ENCODE measurements at places on chromosomes 12 and 14.

DNA sequence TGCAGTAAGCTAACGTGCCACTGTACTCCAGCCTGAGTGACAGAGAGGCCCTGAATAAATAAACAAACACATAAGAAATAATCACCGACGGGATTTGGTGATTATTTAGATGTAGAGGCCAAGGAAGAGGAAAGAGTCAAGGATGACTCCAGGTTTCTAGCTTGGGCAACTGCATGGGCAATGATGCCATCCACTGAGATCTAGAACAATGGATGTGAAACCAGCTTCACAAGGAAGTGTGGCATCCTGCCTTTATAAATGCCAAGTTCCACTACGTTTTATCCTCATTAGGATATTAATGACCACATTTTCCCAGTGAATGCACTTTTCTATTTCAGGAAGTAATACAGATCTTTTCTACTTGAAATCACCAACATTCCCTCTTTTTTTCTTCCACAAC is 10.9 kb upstream of the PTGER2 start:
- DNase-seq = no peak

GRCh38 chr12:133165776-133166175 is 15.5 kb upstream of the ZNF268 start:
- DNase-seq = no peak

GRCh38 chr14:53924753-53925152 is 31.9 kb downstream of the BMP4 start:
- no peak for DNase-seq

DNA sequence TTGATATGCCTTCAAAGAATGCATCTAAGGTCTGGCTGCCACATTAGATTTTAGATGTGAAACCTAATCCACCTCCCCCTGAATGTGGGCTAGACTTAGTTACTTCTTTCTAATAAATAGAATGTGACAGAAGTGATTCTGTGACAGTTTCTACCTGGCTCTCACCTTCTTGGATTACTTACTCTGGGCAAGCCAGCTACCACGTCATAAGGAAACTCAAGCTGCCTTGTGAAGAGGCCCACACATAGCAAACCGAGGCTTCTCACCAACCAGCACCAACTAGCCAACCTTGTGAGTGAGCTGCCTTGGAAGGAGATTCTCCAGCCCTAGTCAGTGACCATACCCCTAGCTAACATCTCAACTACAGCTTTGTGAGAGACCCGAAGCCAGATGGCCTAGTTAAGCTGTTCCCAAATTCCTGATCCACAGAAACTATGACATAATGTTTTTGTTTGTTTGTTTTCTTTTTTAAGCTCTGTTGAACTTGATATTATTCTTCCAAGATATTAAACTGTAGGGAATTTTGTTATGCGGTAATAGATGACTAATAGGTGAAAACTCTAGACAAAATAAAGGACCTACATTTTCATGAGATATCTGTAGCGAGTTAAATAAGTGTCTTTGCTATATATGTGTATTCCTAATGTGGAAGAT is 6.2 kb downstream of the GPR19 start:
- DNase-seq = no peak

- DNase-seq = no peak
Observed at GRCh38 chr12:661720-662486, 1.3 kb downstream of the NINJ2 start.

DNA sequence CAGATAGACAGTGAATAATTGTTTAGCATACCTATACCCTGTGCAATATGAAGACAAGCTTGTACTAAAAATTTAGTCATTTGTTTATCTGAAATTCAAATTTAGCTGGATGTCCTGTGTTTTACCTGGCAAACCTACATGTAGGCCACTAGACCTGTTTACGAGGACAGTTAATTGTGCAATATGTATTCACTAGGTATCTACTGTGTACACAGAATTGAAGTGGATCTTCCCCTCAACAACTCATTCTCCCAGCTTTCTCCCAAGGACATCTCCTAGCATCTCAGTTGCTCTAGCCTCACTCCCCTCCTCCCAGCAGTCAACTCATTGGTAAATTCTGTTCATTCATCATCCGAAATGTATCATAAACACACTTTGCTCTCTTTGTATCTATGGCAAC is 25.3 kb downstream of the AK7 start:
- no peak for DNase-seq

DNA sequence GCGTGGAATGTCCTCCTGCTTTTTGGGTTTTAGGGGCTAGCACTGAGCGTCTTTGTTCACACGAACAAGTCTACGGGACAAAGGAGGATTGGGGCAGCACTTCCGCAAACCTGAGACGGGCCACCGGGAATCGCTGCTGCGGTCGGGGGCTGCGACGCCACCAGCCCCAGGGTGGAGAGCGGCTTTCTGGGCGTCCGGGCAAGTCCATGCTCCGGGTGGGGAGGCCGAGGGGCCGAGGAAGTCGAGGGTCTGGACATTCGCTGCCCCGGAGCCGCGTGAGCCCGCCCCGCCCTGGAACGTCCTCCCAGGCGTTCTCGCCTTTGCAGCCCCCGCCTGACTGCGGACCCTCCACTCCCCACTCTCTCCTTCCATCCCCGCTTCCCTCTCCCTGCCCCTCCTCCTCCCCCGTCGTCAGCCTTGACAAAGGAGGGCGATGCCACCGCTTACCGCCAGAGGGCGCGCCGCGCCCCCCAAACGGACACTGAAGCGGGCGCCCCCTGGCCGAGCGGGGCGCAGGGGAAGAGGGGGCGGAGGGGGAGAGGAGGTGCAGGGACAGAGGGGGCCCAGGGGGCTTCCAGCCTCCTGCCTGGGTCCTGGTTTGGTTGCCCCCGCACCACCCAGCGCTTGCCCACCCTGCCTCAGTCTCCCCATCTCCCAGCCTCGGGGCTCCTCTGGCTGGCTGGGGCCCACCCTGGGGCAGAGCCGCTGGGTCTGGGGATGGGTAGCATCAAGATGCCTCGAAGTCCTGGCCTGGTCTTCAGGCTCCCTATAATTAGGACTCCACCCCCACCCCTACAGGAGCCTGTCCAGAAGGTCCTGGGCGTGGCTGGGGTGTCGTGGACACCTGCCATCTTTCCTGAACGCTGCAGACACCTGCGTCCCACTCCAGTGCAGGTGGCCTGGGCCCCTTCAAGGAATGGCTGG is 39.1 kb upstream of the INF2 start:
- peak; percentile 15 for DNase-seq

DNA sequence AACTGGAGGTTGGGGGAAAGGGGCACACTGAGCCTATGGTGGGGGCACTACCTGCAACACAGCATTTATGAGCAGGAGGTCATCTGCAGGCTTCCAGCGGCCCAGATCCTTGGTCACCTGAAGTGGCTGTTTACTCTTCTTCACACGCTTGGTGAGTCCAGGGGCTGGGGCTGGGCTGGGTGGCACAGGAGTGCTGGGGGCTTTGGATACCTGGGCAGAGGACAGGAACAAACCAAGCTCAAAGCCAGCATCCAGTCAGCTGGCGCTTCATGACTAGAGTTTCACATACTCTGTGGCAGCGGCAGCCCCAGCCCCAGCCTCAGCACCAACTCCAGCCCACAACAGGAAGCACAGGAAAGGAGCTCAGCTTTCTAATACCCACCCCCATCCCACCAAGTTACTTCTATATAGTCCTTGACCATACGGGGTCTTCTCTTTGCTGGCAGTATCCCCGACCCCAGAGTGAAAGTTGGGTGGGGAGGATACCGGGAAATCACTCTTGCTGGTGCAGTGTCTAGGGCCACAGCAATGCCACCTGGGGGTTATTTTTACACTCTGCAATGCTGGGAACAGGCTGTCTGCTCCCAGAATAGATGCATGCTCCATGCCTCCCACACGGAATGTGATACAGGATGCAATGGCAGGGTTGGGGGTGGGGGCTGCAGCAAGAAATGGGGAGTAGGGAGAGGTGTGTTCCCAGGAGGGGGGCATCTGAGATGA is 3.1 kb downstream of the MCRS1 start:
- no peak for DNase-seq

GRCh38 chr12:13242936-13243335 is 46.4 kb downstream of the EMP1 start:
- no peak for DNase-seq

GRCh38 chr12:124626971-124627411 is 59.6 kb upstream of the NCOR2 start:
- DNase-seq = peak; percentile 58

DNA sequence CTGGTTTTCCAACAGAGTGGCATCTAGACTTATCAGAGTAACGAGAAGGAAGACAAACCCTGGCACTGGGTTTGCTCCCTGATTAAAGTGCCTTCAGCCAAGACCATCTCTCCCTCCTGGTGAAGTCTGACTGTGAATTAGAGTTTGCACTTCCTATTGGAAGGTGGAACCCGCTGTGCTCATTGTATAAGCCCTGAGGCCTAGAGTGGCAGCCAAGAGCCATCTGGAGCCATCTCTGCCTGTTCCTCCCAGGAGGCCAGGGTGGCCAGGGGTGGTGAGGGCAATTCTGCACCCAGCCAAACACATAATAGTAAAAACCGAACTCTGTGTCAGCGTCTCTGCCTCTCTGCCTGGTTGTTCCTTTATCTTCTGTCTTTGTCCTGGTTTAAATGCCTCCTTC is 25.0 kb downstream of the MFAP5 start:
- DNase-seq = peak; percentile 57

- no peak for DNase-seq
Observed at GRCh38 chr14:99095369-99095768, 176.6 kb downstream of the BCL11B start.

DNA sequence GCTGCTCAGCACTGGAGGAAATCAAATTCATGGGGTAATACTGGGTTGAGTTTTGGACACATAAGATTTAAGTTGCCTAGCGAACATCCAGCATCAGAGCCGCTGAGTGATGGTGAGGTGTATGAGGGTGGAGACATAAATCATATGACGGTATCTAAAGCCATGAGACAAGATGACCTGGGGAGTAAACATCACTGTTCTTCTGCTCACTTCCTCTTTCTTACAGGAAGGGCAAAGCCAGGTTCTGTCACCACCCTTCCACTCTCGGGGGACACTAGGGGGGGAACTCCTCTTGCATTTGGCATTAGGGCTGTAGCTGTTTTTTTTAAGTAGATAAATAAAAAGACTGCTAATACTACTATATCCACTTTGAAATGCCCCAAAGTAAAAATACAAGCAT is 24.0 kb downstream of the PRDM4 start:
- no peak for DNase-seq

DNA sequence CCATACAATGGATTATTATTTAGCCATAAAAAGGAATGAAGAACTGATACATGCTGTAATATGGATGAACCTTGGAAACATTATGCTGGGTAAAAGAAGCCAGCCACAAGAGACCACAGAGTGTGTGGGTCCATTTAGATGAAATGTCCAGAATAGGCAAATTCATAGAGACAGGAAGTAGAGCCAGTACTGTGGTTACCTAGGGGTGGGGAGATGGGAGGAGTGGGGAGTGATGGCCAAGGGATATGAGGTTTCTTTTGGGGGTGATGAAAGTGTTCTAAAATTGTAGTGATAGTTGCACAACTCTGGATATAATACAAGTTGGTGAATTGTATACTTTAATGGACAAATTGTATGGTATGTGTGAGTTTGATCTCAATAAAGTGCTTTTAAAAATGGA is 18.6 kb downstream of the JDP2 start:
- no peak for DNase-seq

DNA sequence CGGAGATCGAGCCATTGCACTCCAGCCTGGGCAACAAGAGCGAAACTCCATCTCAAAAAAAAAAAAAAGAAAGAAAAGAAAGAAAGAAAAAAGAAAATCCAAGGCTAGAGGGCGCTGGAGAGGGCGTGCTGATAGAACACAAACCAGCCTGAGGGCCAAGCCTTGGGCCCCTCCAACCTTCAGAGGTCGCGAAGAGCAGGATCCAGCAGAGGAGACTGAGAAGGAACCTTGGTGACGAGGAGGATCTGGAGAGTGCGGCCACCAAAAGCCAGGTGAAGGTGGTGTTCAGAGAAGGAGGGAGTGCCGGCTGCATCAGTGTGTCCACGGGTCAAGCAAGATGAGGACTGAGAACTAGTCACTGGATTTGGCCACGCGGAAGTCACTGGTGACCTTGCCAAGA is 4.1 kb upstream of the DYNC1H1 start:
- peak; percentile 36 for DNase-seq

DNA sequence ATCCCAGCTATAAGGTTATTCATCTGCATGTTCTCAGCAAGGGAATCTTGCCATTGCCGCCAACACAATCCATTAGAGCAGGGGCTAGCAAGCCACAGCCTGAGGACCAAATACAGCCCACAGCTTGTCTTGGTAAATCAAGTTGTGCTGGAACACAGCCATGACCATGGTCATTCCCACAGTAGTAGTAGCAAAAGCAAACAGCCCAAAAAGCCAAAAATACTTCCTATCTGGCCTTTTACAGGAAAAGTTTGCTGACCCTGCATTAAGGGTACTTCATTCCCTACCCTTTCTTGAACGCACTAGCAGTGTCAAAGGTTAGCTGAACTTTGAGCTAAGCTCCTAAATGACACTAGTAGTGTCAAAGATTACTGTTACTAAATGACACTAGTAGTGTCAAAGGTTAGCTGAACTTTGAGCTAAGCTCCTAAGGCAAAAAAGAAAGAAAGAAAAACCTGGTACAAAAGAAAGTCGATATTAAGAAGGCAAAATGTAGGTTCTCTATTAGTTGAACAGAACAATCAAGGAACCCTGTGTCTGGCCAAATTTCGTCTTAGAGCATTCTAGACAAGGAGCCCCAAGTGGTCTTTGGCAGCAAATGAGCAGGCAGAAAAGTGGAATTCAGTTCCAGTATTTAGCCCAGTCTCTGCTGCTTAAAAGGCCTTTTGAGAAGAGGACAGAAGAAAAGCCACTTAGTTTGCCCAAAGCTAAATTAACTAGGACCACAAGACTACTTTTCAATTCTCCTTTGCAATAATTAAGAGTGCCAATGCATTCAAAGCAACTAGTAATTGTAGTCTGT is 67.7 kb downstream of the NT5DC3 start:
- peak; percentile 28 for DNase-seq

- no peak for DNase-seq
Observed at GRCh38 chr14:92443741-92444140, 69.8 kb upstream of the RIN3 start.

DNA sequence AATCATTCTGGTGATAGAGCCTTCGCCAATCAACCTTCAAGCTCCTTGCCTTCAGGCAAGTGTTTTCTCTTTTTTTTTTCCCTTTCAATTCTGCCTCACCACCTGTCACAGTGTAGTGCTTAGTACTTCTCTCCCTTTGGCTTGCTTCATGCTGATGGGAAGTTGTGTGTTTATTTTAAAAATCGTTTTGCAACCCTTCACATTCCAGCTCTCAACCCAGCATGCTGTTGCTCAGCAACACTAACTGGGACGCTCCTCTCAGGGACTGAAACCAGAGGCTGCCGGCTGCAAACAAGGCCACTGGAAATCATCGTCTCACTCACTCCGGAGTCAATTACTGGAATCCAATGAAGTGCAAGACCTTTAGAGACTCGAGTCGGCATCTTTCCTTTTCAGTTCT is 342.7 kb downstream of the PRKD1 start:
- peak; percentile 22 for DNase-seq

GRCh38 chr14:98965076-98965475 is 306.9 kb downstream of the BCL11B start:
- DNase-seq = no peak

DNA sequence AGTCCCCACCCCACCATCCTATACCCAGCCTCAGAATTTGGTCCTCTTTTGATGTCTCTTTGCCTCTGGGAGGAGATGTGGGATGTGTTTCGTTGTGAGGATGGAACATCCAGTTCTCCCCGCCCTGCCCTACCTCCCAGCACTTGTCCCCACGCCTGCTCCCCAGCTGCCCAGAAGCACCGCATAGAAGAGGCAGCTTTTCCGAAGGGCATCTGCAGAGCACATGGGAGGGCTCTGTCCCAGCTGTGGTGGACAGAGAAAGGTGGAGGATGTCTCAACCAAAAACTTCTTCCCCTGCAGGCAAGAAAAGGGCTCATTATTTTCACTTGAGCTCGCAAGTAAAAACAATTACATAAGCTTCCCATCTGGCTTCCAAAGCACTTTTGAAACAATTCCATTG is 302.6 kb downstream of the PCNX1 start:
- DNase-seq = no peak

GRCh38 chr14:104009297-104009696 is 67.0 kb upstream of the RD3L start:
- DNase-seq = no peak
